AG04450 (cell line): ENCODE measurements at places on chromosomes 16 and 17.

DNA sequence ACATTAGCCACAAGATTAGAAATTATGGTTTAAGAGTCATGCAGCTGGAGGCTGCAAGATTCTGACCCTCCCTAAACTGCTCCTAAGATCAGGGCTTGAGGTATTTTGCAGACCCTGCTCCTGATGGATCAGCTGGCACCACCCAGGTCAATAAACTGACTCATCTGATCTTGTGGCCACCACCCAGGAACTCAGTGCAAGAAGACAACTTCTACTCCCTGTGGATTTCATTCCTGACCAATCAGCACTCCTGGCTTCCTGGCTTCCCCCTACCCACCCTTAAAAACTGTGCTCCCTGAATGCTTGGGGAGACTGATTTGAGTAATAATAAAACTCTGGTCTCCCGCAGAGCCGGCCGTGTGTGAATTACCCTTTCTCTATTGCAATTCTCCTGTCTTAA is 25.0 kb upstream of the MILR1 start:
- no peak for DNase-seq

DNA sequence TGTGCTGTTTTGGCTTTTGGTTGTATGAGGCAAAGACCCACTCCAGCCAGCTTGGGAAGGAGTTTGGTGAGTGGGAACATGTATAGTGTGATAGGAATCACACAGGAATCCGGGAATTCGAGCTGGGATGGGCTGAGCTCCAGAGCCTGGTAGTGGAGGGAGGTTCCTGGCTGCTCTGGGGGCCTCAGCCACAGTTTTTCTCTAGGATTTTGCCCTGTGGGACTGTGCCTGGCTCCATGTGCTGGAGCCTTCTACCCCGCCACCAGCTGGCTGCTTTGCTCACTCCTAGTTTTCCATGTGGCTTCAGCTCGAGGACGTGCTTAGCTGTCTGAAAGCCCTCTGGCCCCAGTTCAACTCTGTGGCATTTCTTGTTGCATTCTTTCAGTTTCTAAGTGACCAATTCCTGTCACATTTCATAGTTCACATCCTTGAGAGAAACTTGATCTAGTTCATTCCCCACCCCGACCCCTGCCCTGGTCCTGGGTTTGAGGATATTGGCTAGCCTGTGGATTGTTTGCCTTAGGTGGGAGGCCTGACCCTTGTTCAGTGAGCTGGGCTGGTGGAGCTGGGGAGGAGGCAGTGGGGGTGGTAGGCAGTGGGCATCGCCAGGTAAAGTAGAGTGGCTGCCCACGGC is 5.0 kb downstream of the SEC14L1 start:
- no peak for DNase-seq

DNA sequence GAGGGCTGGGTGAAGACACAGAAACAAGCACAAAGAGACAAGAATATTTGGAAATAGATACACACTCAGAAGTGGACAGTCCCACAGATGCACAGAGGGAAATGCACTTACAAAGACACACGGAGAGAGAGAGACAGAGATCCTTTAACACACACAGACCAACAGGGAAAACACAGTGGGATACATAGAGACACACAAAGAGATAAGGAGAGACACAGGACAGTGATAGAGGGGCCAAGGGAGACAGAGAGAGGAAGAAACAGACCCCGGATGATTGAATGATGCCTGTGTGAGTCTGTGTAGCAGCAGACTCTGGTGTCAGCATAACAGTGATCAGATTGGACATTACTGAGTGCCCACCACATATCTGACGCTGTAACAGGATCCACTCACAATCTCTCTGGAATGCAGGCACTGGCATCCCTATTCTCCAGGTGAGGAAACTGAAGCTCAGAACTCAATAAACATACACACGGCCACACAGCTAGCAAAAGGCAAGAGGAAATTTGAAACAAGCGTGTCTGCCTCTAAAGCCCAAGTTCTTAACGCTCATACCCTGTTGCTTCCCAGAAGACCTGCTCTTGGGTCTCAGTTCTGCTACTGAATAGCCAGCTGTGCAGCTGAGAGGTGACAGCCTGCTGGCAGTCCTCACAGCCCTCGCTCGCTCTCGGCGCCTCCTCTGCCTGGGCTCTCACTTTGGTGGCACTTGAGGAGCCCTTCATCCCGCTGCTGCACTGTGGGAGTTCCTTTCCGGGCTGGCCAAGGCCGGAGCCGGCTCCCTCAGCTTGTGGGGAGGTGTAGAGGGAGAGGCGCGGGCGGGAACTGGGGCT is 186.3 kb upstream of the NLRP1 start:
- no peak for DNase-seq

DNA sequence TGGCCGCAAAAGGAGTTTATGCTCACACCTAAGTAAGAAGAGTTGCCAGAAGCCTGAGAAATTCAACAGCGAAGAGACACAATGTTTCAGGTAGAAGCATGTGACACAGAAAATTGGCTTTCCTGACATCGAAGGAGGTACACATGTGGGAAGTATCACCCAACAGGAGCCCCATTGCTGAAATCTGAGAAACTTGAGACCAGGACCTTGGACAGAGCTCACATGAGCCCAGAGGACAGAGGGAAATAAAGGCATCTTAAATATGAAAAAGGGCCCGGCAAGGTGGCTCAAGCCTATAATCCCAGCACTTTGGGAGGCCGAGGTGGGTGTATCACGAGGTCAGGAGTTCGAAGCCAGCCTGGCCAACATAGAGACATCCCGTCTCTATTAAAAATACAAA is 304.1 kb upstream of the C16orf82 start:
- DNase-seq = no peak

- no peak for DNase-seq
These were observed 146.4 kb downstream of the PCTP start for GRCh38 chr17:55897301-55897700.

- DNase-seq = no peak
These were observed 63.7 kb downstream of the RPH3AL start for GRCh38 chr17:288802-289356.

DNA sequence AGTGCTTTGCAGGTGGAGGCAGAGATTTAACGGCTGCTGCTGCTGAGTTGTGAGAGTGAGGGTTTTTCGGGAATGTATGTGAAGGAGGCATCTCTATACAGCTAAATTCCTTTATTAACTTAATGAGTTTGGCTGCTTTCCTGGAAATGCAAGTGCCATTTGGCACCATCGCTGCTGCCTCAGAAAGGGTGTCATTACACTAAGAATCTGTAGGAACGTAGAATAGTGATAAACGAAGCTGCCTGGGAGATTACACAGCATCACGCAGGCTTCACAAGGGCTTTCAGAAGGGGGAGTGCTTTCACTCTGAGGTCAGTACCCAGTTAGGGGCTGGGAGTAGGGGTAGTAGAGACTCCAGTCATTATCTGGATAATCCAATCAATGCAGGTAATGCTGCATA is 14.1 kb upstream of the NLRP1 start:
- no peak for DNase-seq

GRCh38 chr17:31568539-31568938 is 177.1 kb downstream of the RAB11FIP4 start:
- no peak for DNase-seq
